Posterior vena cava (tissue), 2 donors: ENCODE measurements at places on chromosomes 7 and 10. TPM values are rescaled to one million over a fixed set of nuclear protein-coding genes. Genes with fewer than 3 reads are reported as not detected.
A peak's percentile ranks its signal among the peaks of the same experiment; 100 is the strongest.

DNA sequence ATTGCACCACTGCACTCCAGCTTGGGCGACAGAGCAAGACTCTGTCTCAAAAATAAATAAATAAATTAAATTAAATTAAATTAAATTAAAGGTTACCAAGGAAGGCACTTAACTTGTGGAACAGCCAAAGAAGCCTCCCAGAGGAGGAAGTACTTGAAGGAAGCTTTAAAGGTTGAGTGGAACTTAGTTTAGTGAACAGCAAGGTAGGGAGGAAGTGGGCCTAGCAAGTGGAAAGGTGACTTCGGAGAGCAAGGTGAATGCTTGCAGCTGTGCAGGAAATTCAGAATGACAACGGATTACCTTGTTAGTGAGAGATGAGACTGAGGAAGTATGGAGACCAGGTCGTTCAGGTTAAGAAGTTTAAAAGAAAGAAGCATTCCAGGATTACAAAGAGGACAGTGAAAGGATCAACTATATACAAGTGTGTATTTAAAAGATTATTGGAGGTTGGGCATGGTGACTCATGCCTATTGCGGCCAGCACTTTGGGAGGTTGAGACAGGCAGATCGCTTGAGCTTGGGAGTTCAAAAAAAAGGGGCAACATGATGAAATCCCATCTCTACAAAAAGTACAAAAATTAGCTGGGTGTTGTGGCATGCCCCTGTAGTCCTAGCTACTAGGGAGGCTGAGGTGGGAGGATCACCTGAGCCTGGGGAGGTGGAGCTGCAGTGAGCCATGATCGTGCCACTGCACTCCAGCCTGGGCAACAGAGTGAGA is 12.8 kb upstream of the RPEL1 start:
- no peak for DNase-seq

GRCh38 chr10:78533098-78533497 is 499.4 kb downstream of the RPS24 start:
- no peak for DNase-seq

DNA sequence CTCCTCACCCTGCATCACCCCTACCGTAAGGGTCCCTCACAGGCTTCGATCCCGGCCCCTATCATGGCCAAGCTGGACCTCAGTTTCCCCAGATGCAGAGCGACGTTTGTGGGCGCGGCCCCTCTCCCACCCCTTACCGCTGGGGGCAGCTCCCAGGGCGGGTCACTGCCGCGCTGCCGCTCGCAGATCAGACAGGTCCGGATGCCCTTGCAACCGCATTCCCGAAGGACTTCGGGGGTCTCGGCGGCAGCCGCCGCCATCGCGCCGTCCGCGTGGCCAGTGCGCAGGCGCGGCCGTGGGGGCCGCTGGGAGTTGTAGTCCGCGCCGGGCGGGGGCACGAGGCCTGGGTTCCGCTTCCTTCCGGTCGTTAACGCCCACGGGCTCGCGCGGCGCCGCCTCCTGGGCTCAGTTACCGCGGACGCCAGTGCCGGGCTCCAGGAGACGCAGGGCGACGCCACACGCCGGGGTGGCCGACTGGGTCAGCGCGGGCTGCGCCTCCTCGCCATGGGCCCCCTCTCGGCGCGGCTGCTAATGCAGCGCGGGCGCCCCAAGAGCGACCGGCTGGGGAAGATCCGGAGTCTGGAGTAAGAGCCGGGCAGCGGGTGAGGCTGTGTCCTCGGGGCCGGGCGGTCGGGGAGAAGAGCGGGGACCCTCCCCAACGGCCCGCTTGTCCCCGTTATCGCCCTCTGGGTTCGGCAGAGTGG is at the start of the genes ALKBH4 and LRWD1:
Gene ALKBH4, minus strand, starts transcription at position 287 of the 704 bp plus-strand sequence. Its CDS starts 27 bp downstream, at position 260.
Gene LRWD1, plus strand, starts transcription at position 408 of the 704 bp plus-strand sequence. Its CDS starts 97 bp downstream, at position 505.
- DNase-seq = peak; percentile 98

The GNGT1 gene
- total RNA-seq = not detected

The TMEM176B gene
- total RNA-seq = 65.3 TPM

- no peak for DNase-seq
Observed at GRCh38 chr10:78285226-78285625, 251.6 kb downstream of the RPS24 start.

The SFXN4 gene
- total RNA-seq = 13.5 TPM

The MACC1 gene
- total RNA-seq = 0.46 TPM

- peak; percentile 54 for DNase-seq
Observed at GRCh38 chr10:124057601-124058000, 35.8 kb downstream of the CHST15 start.

DNA sequence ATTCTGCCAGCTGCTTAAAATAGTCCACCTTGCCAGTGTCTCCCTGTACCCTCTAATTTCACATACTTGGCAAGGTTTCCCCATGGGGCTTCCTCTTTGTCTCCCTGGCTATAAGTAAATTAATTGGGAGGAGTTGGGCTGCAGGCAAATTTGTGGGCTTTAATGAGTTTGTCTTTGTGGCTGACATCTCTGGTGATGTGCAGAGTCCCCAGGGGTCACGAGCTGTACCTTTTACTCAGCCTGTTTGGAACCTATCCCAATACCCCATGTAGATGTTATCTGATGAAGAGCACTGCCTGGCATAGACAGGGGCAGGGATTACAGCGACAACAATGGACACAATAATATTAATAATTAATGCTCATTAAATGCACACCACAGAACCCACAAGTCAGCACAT is 132.5 kb downstream of the SLIT1 start:
- DNase-seq = no peak

DNA sequence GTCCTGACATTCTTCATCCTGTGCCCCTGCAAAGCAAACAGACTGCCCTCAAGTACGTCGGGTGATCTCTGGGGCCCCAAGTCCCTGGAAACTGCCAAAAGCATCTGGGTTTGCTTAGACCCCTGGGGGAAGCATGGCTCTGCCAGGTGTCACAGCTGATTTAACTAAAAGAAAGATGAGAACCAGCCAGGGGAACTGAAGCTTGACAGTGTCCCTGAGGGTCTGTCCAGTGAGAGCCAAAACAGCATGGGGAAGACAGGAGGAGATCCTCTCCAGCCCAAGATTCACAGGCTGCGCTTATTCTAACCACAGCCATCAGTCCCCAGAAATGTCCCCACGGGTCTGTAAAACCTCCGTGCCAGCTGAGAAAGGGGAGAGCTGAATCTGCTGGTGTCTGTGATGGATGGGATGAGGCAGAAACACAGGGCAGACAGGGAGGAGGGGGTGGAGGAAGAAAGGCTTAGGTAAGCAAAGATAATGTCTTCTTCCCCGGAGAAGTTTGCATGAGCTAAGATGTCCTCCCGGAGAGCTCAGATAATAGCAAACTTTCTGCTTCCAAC is 21.3 kb downstream of the CCDC3 start:
- no peak for DNase-seq

- DNase-seq = no peak
Observed at GRCh38 chr10:126337251-126337810, 50.9 kb downstream of the ADAM12 start.

DNA sequence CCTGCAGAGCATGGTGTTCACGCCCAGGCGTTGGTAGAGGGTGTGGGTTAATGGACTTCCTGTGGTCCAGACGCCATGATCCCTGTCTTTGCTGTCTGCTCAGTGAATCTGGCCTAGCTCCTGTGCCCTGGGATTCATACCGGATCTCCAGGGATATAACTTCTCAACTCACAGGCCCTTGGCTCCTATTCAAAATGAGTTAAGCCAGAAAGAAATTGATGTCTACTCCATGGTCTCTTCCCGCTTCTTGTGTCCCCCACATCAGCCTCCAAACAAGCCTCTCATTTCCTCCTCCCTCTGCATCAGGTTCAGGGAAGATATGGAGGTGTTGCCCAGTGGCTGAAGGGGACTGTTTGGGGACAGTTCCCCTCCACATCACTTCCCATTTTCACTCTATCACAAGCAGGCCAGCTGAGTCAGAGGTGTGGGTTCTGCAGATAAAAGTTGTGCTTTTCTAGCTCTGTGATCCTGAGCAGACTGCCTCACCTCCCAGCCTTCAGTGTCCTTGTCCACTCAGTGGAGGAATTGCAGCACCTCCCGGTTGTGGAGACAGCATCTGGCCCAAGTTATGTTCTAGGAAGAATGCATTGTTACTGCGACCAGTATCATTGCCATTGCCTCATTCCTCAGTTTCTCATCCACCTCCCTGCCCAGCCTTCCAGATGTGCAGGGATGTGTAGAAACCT is 22.5 kb downstream of the AKR1E2 start:
- DNase-seq = no peak

The SPACDR gene
- total RNA-seq = not detected

DNA sequence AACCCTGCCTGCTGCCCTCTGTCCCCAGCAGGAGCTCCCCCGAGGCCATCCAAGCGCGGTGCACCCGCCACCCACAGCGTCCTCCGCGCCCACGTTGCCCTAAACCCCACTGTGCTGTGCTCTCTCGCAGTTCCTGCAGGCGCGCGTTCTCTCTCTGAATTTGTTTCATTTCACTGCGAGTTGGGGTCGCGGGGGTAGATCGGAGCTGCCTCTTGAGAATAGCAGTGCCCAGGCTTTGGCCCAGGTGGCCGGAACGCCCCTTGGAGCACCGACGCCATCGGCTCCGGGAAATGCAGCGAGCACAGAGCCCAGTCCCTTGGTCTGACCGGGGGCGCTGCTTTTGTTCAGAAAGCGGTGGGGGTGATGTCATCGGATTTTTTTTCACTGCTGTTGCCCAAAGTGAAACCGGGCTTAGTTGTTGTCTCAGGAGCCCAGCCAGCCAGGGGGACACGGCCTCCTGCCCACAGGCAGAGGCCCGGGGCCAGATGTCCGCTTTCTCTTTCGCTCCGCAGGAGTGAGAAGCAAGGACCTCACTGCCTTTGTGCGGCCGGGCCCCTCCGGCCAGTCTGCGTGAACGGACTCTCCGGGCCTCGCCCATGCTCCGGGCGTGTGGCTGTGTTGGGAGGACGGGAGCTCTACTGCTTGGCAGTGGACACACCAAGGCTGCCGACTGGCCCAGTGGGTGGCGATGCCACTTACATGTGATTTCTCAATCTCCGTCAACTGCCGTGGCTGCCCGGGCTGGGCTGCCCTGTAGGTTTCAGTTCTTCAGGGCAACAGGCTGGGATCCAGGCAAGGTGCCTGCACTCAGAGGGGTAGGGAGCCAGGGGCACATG is 43.1 kb downstream of the FOXK1 start:
- DNase-seq = peak; percentile 95

- no peak for DNase-seq
Observed at GRCh38 chr7:128692623-128693270, 20.7 kb downstream of the GARIN1A start.

DNA sequence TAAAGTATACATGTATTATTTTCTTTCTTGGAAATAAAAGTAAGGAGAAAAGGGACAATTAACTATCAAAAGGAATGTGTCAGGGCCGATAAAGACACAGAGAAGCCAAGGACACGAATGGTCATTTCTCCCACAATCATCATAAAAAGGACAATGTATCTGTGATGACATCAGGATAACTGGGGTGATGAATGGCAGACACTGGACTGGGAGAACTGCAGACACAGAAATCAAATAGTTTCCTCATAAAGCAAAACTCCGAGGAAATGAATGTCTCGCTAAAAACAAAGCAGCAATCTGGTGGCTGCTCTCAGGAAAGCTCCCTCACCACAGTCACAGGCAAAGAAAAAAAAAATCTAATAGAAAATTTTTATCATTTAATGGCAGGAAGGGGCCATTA is 69.3 kb upstream of the NPY start:
- no peak for DNase-seq

DNA sequence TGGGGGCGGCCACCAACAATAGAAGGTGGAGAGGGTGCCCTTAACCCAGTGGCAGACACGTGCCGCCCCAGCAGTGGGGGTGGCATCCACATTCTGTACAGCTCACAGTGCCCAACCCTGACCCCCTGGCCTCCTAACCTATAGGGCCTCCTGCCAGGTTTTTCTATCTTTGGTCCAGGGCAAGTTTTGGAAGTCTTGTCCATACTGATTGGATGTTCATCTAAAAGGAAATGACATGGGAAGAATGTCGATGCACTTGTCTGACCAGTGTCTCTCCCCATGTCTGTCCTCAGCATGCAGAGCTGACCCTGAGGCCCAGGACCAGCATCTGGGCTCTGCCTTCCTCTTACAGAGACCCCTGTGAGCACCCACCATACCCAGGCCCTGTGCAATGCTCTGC is 32.3 kb upstream of the ANTXRL start:
- DNase-seq = peak; percentile 31
